ENCODE measurements at places on chromosomes 11 and 22.
A peak's percentile ranks its signal among the peaks of the same experiment; 100 is the strongest.

GRCh38 chr11:117930668-117931330, 1.6 kb upstream of the TMPRSS13 start:
- peak; percentile 96 for DNase-seq

DNA sequence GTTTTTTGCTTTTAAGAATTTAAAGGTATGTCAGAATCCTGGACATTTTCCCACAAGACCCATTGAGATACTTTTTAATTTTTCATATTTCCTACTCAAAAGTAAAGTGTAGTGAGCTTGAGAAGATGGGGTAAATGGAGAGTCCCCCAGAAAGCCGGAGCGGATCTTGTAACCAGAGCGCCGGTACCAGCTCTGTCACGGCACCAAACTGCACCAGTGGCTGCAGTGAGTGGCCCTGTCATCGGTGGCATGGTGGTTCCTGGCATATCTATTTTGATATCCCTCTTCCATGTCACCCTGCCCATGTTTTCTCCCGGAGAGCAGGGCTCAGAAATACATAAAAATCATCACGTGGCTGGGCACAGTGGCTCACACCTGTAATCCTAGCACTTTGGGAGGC, 19.3 kb downstream of the DDX25 start:
- no peak for DNase-seq

DNA sequence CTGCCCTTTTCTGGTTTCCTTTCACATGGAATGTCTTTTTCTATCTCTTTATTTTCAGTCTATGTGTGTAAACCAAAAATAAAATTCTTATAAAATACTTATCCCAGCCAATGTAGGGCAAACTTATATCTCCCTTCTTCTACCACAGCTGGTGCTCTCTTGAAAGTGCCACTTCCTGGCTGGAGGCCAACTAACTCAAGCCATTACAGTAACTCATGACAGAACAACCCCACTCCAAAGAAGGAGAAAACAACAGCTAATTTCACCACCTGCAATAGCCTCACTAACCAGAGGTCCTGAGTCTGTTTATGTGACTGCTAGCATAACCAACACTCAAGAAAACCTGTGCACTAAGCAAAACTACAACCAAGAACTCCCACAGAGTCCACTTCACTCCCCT, 74.9 kb upstream of the DBX1 start:
- DNase-seq, result no peak

GRCh38 chr11:288478-289397, at the start of gene PGGHG:
PGGHG (plus strand) TSS chr11:289126; CDS start chr11:289817, 691 bp downstream.
- DNase-seq, result no peak

DNA sequence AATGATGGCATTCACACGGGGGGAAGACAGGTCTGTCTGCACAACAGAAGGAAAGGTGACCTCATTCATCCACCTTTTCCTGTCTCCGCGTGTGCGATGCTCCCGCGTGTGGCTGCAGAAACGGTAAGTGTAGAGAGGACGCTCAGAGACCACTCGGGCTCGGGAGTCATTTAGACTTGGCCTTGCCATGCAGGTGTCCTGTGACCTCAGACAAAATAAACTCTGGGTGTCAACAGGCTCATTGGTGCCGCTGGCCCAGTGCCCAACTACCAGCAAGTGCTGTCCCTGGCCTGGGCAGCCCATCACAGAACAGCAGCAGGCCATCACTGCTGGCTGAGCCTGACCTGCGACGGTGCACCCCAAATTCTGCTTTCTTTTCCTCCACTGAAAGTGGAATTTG, 48.1 kb upstream of the ARFGAP3 start:
- DNase-seq, result no peak

DNA sequence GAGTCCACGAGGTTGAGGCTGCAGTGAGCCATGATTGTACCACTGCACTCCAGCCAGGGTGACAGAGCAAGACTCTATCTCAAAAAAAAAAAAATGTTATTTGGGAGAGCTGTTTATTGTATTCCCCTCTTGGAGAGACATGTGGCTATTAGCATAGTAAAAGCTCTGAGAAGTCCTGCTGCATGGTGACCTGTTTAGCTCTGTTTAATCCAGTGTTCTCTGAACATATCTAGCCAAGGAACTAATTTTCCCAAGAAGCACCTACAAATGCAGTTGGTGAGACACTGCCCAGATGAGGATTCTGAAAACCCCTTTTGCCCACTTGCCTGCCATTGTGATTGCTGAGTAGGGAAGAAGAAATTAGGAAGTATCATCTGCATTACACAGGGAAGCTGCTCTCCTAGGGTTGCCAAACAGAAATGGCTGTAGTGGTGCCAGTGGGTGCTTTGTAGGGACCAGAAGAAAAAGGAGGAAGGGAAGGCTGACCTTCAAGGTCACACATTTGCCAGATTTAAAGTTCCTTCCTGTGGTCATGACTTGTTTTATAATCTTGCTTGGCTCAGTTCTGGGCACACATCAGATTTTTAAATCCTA, 15.7 kb downstream of the TIMP3 start:
- DNase-seq, result no peak

GRCh38 chr11:83249972-83250593, 36.1 kb downstream of the CCDC90B start:
- DNase-seq, result peak; percentile 41

- no peak for DNase-seq
These were observed 15.9 kb upstream of the PDE2A start for GRCh38 chr11:72690166-72690565.

- peak; percentile 12 for DNase-seq
These were observed 1058.2 kb downstream of the LRRC4C start for GRCh38 chr11:40401132-40401853.

DNA sequence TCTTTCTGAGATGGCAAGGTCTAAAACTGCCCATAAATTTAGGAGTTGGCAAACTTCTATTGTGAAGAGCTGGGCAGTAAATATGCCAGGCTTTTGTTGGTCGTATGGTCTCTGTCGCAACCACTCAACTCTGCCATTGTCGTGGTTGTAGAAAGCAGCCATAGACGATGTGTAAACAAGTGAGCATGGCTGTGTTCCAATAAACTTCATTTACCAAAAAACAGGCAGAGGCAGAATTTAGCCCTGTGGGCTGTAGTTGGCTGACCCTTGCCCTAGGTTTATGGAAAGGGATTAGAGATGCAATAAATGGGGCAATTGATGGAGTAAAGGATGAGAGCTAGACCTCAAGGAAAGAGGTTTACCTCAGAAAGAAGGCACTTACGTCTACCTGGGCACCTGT, 17.6 kb downstream of the YPEL4 start:
- DNase-seq, result no peak

DNA sequence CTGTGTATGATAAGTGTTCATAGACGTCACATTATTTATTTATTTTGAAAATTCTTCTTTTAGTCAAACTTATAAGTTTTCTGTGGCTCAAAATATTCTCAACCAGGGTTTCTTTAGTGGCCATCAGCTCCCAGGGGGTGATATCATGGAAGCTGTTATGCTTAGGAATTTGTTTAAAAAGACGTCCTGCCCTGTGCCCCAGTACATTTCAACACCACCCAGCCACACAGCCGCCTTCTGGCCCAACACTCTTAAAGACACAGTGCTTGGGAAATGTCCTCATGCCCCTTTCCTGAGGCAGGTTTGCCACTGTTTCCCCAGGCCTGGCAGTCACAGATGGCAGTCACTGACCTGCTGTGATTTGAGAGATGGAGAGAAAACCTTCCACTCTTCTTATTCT, 19.9 kb downstream of the TSKU start:
- DNase-seq, result no peak

DNA sequence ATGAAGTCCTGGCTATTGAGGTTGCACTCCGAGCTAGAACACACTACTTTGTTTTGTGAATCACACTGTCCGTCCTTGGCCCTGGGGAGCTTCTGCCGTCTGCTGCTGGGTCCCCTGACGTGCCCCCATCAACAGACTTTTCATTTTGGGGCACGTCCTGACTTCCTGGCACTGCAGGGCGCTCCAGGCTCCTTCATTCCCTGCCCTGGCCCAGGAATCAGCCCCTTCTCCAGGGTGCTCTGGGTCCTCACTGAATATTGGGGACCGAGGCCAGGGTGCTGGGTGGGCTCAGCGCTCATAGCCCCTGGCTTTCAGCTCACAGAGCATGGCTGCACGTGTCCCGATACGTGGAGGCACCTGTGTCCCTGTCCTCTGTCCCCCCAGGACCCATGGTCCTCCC, 22.2 kb downstream of the TSPAN4 start:
- DNase-seq, result no peak

GRCh38 chr11:10567446-10567845, 1.0 kb downstream of the LYVE1 start:
- no peak for DNase-seq

- no peak for DNase-seq
These were observed 35.6 kb upstream of the PPARA start for GRCh38 chr22:46114518-46115387.
